ENCODE measurements at places on chromosomes 4 and X. TPM values are rescaled to one million over a fixed set of nuclear protein-coding genes. Genes with fewer than 3 reads are reported as not detected.

The VCX2 gene
- not detected for total RNA-seq

The UGT2B11 gene
- not detected for total RNA-seq

The HTRA3 gene
- 41.2 TPM for total RNA-seq

The RASGEF1B gene
- 54.1 TPM for total RNA-seq

The CXorf66 gene
- not detected for total RNA-seq

The TMEM255A gene
- total RNA-seq: 1.5 TPM

Data from upper lobe of left lung (tissue), 6 donors.